ENCODE measurements at places on chromosomes 3 and 15. TPM values are rescaled to one million over a fixed set of nuclear protein-coding genes. Genes with fewer than 3 reads are reported as not detected.

The EXD1 gene
- total RNA-seq = not detected

The FRMD5 gene
- total RNA-seq = 2.5 TPM

The CCR8 gene
- total RNA-seq = not detected

The WDR93 gene
- 0.13 TPM for total RNA-seq

The EPHA3 gene
- not detected for total RNA-seq

The KIF7 gene
- total RNA-seq = 4.9 TPM

The TMEM158 gene
- total RNA-seq = 11.2 TPM

The TTC21A gene
- 1.9 TPM for total RNA-seq

The ZNF774 gene
- 0.85 TPM for total RNA-seq

The CTXN2 gene
- 0.07 TPM for total RNA-seq

The CYP1A2 gene
- not detected for total RNA-seq

The SPSB4 gene
- 0.15 TPM for total RNA-seq

The SPESP1 gene
- not detected for total RNA-seq

The ASB14 gene
- total RNA-seq = not detected

The NOX5 gene
- total RNA-seq = 0.13 TPM

The CACNA2D2 gene
- 0.61 TPM for total RNA-seq

The FGF7 gene
- not detected for total RNA-seq

The GADL1 gene
- not detected for total RNA-seq

The CKMT1A gene
- total RNA-seq = 2.8 TPM

The TM4SF1 gene
- 948 TPM for total RNA-seq

The ATP13A4 gene
- total RNA-seq = not detected

The CLDN18 gene
- not detected for total RNA-seq

The CEP152 gene
- total RNA-seq = 3.9 TPM

The GOLGA8G gene
- total RNA-seq = not detected

The KLHL6 gene
- total RNA-seq = not detected

The SPATA12 gene
- 0.30 TPM for total RNA-seq

The TRIM42 gene
- total RNA-seq = not detected

The GOLGA8O gene
- 0.17 TPM for total RNA-seq

The PAQR5 gene
- total RNA-seq = 102 TPM

The SYNM gene
- total RNA-seq = 32.3 TPM

The ANKRD63 gene
- 0.46 TPM for total RNA-seq

The GPR149 gene
- total RNA-seq = not detected

The THPO gene
- not detected for total RNA-seq

The IQCF5 gene
- not detected for total RNA-seq

The STAC gene
- total RNA-seq = 2.2 TPM

Data from A549 treated with Hydrocortisone at 1 μM for 4 hours (cell line).